Left renal cortex interstitium (tissue), 4 donors: ENCODE measurements at places on chromosomes 2 and 18.

DNA sequence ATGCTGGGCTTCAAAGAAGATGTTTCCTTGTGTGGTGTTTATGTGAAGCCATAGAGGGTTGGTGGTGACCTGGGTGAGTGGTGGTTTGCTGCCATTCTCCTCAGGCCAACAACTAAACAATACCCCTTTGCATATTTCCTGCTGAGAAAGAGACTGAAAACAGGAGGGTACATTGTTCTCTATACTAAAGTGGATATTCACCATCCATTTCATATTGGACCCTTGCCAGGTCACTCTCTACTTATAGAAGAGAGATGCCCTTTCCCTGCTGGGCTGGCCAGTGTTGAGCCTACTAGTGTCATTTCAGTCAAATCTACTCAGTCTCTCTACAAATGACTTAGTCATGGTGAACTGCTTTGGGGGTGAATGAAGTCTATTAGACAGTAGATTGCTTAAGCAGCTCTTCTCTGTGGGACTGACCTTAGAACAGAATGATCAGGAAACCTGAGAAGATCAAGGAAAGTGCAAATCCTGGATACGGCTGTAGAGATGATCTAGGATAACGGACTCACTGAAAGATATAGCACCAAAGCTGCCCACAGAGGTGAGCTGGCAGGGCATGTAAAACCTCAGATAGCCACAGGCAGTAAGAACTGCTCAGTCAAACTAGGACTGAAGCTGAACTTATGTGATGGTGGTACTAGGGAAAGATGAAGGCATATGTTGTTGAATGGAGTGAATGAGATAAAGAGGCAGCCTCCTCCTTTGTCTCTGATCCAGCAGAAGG, 154.9 kb downstream of the MYO3B start:
- no peak for DNase-seq

GRCh38 chr2:54663424-54664030, 59.9 kb upstream of the EML6 start:
- no peak for DNase-seq

DNA sequence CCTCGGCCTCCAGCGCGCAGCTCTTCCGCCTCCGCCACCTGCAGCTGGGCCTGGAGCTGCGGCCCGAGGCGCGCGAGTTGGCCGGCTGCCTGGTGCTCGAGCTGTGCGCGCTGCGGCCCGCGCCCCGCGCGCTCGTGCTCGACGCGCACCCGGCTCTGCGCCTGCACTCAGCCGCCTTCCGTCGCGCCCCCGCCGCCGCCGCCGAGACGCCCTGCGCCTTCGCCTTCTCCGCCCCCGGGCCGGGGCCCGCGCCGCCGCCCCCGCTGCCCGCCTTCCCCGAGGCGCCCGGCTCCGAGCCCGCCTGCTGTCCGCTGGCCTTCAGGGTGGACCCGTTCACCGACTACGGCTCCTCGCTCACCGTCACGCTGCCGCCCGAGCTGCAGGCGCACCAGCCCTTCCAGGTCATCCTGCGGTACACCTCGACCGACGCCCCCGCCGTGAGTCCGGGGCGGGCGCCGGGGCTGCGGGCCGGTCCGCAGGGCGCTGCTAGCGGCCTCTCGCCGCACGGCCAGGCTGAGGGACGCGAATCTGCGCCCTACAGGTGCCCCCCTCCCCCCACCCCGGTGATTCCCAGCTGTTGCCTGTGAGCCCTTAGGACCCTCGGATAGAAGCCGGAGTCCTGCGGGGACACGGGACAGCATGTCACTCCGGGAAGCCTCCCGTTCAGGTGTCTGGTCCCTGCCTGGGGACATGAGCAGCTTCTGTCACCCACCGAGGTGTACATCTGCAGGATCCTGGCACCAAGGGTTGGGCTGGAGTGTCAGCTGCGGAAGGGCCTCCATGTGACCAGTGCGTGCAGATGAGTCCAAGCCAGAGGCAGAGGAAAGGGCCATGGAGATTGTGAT, 616 bp downstream of the RNPEPL1 start:
- no peak for DNase-seq

DNA sequence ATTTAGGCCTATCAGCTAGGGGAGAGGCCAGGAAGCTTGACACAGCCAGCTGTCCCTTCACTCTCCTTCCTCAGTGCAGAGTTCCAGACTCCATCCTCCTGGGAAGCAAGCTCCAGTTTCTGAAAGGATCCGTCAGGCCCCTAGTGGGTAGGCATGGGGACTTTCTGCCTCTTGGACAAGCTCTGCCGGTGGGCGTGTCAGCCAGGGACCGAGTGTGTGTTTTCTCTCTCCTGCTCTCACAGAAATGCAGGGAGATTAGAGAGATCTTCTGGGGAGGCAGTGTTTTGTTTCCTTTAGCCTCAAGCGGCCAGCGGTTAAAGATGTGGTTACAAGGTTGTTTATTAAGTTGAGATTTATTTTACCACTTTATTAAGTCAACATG, 29.9 kb upstream of the OTOS start:
- DNase-seq: peak; percentile 4
